Hepatic stellate cell (primary cell): ENCODE measurements at places on chromosomes 13 and 19.

GRCh38 chr19:12596927-12597548 is 13.6 kb downstream of the ZNF490 start:
- DNase-seq, result no peak

GRCh38 chr13:30796631-30797601 is 61.6 kb downstream of the ALOX5AP start:
- no peak for DNase-seq

DNA sequence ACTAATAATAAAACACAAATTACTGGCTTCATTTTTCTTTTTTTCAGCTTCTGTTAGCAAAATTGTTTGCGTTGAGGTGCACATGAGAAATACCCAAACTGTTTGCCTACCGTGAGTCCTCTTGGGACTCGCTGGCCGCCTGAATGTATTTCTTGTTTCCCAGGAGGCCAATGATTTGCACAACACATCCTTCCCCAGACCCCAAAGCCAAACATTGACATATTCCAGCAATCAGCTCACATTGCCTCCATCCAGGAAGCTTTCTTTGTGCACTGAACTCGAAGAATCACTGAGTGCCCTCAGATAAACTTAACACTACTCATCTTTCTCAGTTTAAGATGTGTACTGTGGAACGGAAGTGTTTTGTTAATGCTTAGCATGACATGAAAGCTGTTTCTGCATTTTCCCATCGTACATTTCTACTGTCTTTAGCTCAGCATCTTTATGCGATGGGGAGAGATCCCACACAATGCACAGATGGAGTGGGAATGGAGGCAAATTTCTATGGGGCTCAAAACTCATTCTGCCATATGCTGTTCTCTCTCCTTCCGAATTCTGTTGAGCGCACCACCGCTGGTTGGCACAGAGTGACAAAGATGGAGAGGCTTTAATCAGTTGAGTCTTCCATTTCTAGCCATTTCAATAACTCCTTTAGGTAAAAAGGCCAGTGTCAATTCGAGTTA is 399.5 kb downstream of the RFC3 start:
- no peak for DNase-seq

DNA sequence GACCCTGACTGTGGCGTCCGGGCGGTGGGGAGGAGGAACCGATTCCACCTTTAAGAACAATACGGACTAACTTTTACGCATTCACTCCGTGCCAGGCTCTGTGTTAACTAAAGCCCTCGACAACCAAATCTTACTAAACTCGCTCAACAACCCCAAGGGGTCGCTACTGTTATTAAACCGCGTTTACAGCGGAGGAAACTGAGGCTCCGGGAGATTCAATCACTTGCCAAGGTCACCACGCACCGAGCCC is 1.2 kb downstream of the SAMD1 start:
- no peak for DNase-seq

DNA sequence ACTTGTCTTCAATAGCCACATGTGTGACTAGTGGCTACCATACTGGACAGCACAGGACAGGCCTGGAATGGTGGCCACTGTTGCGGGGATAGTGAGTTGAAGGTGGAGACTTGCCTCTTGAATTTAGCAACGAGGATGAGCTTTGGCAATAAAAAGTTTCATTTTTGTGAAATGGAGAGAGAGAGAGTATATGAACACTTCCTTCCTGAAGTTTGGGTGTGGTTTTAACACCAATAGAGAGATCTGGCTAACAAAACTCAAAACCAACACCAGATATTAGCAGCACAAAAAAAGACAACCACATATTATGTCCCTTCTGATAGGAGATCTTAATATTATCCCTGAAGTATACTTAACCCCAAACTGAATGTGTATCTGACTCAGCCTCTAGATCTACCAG is 6.3 kb upstream of the LRFN3 start:
- no peak for DNase-seq

DNA sequence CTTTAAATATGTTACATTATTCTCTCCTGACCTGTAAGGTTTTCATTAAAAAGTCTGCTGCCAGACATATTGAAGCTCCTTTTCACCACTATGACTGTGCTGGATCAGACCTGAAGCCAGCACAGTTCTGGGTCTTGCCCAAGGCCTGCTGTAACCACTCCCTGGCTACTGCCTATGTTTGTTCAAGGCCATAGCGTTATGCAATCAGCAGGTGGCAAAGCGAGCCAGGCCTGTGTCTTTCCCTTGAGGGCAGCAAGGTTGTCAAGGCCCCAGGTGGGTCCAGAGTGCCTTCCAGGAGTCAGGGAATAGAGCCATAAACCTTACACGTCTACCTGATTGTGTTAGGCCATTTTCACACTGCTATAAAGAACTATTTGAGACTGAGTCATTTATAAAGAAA is 496.8 kb upstream of the PCDH9 start:
- no peak for DNase-seq

- peak; percentile 84 for DNase-seq
These were observed 89.8 kb downstream of the ZNF557 start for GRCh38 chr19:7159105-7159933.

DNA sequence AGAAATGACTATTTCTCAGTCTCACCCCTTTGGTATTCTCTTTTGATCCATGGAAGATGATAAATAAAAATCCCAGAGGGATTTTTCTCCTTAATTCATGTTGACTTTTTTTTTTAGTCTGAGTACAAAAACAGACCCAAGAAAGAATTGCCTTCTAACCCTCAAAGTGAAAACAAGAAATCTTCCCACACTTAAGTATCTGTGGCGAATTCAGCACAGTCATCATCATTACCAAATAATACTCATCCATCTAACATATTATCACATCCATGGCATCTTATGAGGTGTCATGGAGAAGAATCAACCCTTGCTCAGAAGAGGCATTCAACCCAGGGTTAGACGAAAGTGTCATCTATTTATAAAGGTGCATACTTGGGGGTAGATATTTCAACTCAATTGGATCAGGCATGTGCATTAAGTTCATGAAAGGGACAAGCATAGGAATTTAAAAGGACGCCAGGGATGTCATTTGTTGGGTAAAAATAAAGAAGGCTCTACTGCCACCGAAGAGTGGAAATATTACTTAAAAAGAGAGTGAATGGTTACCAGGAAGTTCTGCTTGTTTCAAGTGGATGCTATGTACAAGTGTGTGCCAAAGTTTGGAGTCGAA is 101.9 kb downstream of the FLT1 start:
- DNase-seq, result no peak

DNA sequence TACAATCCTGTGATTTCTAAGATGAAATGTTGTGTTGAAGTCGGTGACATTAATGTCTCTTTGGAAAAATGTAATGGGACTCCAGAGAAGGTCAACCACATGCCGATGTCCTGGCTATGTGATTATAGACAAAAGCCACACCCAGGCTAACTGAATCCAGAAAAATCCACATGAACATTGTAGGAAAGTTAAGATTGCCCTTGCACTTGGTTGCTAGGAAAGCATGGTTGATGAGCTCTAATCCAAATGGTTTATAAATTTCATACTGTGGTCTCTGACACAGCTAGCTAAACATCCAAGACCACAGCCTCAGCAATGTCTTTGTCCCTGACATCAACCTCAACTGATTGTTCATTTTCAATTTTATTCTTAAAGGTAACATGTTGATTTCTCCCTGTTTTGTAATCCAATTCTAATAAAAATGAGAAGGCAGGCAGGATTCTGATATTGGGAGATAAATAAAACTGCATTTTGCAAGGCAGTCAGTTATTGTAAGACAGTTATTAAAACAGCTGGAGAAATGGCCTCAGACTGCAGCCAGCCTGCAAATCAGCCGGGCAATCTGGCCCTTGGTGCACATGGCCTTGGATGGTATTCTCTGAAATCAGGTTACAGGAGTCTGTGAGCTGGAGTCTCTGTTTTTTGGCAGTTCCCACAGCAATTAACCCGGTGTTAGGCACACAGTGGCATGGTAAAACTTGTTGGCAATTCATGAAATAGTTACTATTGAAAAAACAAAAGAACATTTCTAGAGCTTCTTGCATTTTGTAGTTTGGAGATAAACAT is 93.9 kb downstream of the STARD13 start:
- no peak for DNase-seq

DNA sequence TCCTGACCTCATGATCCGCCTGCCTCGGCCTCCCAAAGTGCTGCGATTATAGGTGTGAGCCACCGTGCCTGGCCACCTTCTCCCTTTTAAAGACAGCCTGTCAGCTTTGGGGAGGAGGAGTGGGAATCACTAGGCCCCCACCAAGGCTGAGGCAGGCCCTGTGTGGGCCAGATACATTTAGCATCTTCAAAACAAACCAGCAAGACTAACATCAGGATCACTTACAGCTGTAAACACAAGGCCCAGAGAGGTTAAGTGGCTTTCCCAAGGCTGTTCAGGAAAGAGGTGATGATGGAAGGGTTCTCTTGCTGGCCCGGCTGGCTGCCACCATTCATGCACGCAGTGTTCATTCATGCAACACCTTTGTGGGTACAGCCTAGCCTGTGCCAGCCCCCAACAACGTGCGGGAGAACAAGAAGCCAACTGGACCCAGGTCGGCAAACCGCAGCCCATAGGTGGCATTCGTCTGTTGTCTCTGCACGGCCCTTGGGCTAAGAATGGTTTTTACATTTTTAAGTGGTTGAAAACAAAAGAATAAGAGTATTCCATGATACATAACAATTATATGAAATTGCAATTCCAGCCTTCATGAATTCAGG is 23.0 kb downstream of the IER2 start:
- DNase-seq, result no peak

DNA sequence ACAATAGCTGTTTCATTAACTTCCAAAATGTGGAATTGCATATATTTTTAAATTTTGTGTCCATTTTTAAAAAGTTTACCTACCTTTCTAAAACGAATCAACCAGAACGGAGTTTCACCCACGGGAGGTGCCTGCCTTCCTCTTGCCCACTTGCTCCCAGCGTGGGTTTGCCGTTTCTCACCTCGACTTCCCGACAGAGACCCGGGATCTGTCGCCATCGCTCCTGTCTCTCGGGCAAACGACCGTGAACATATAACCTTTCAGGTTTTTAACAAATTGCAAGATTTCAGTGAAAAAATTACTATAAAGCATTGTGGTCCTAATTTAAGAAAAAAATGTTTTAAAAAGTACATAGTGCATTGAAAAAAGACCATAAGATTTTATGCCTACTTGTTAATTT is 4.2 kb downstream of the TMEM255B start:
- DNase-seq, result no peak

- no peak for DNase-seq
These were observed 32.2 kb downstream of the FRY start for GRCh38 chr13:32063619-32064233.

DNA sequence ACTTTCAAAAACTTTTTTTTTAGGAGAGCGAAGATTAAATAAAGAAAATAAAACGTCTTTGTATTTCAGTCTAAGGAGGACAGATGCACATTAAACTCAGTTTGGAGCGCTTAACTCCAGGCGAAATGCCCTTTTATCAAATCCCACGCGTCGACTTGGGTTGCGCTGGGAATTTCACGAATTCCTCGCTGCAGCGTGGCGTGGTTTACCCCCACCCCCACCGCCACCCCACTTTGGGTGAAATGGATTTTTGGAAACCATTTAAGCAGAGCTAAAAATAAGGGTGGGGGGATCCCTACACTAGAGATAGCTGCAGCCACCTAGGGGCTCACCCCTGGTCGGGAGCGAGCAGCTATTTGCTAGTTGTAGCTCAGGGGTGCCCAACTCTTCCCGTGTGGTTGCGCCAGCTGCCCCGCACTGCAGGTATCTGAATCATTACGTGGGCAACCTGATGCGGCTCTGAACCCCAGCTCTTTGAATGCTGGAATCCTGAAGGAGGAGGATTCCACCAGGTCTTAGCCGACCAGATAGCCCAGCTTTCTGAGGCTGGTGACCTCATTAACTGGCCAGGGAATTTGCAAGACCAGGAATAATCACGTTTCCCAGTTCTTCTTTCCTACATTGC is 6.5 kb upstream of the TSHZ3 start:
- DNase-seq, result no peak

GRCh38 chr13:102386461-102386860 is 15.4 kb downstream of the FGF14 start:
- no peak for DNase-seq

DNA sequence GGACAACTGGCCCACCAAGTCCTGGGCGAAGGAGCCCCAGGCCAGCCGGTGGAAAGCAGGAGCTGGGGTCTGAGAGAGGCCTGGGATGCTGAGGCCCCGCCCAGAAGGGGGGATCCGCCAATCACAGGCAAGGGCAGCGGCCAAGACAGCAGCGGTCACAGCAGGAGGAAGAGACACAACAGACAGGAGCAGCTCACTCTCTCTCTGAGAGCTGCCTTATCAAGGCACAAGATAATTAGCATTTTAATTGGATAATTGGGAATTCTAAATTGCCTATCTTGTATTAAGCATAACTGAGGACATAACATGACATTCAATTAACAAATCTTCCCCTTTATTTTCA is 46.2 kb downstream of the CEBPG start:
- no peak for DNase-seq

DNA sequence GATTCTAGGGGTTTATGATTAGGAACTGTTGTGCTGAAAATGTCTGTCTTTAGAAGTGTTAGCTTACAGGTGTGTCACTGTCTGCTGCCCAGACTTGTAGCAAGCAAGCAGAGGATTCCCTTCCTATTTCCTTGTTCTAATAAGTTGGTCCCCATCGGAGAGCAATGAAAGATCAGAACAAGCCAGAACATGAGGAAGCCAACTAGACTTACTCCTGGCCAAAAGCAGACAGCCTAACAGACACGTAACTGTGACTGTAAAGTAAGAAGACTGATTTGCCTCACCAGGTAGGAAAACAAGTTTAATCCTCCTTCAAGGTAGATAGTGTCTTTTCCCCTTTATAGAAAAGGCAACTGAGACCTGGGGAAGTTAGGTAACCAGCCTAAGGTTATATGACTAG is 12.5 kb downstream of the POLR1D start:
- no peak for DNase-seq

DNA sequence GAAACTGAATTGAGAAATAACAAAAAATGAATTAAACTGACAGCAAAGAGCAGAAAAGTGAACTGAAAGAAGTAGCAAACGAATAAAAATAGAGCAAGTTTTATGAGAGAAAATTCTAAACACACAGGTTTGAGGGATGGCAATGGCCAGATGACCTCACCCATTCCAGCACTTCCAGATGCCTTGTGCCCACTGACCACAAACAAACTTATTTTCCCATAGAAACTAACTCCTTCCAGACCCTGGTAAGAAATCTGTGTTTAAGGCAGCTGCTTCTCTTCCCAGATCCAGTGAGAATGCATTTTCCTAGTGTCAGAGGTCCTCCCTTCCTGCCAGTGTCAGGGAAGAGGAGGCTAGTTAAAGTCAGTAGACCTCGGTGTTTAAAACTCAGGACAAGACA is 51.7 kb downstream of the RXFP2 start:
- no peak for DNase-seq

DNA sequence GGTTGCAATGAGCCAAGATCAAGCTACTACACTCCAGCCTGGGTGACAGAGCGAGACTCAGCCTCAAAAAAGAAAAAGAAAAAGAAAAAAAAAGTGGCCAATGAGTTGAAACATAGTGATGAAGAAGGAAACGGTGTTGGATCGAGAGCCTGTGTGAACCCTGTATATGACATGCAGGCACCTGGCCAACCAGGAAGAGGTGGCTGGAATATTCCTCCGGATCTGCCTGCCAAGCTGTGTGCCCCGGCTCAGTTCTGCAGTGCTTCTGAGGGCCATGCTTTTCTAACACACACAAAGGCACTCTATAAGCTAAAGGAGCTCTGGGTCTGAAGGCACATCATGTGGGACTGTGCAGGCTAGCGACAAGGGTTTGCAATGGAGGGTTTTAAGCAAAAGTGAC is 3.7 kb upstream of the ZNF444 start:
- no peak for DNase-seq

- DNase-seq, result no peak
These were observed 329.1 kb downstream of the SLITRK5 start for GRCh38 chr13:88000239-88000638.

- no peak for DNase-seq
These were observed 13.0 kb downstream of the GAS6 start for GRCh38 chr13:113850722-113851479.
